ENCODE measurements at places on chromosomes 3 and 15.

- DNase-seq = no peak
Observed at GRCh38 chr3:40768046-40768445, 243.3 kb downstream of the ZNF621 start.

DNA sequence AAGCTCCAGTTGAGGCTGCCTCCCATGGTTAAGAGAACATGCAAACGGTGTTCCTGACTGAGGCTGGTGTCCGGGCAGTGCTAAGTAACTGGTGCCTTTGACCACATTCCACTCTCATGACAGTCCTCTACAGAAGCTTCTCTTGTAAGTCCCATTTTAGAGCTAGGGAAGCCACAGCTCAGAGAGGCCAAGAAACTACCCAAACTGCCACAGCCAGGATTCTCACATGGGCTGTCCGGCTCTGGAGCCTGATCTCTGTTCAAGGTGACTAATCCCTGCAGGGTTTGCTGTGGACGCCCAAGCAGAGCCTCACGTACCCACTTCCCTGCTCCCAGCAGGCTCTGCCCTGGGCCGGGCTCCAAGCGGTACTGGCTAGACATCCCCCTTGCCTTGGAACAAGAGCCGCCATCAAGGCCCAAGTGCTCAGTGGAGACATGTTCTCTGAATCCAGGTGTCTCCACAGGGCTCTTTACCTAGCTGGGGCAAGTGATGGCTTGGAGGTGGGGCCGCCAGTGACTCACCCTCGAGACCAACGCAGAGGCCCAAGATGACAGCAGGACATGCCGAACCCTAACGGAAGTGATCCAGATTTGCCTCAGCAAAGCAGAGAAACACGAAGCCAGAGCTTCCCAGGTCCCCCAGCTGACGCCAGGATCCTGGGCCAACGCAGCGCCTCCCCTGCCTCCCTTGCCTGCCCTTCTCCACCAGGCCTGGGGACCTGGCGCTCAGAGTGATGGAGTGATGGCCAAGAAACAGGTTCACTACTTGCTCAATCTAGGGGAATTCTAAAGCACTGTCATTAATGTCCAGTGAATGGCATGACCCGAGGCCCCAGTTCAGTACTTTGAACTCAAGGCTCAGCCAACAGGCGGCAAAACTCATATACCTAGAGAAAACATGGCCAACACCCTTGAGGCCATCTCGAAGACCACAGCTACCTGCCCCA, 24.4 kb downstream of the KLHL25 start:
- DNase-seq = no peak

GRCh38 chr15:38685686-38686339, 121.2 kb upstream of the RASGRP1 start:
- DNase-seq = no peak

DNA sequence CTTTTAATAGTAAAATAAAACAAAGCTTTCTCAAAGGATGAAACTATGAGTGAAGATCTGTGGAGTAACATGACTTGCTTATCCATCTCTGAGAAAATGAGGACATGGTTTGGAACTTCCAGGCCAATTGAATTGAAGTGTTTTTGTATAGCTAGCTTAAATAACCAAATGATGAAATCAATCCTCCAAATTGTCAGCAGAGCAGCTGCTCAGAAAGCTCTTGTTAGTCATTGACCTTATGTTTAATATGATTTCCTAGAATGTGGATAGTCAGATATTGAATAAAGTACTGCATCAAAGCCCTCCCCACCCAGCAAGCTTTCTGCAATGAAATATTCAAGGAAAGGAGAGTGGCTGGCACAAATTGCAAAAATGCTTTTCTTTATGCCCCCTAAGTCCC, 437.2 kb downstream of the MFSD1 start:
- DNase-seq = no peak

GRCh38 chr3:13549623-13550422, 898 bp downstream of the FBLN2 start:
- DNase-seq = no peak

DNA sequence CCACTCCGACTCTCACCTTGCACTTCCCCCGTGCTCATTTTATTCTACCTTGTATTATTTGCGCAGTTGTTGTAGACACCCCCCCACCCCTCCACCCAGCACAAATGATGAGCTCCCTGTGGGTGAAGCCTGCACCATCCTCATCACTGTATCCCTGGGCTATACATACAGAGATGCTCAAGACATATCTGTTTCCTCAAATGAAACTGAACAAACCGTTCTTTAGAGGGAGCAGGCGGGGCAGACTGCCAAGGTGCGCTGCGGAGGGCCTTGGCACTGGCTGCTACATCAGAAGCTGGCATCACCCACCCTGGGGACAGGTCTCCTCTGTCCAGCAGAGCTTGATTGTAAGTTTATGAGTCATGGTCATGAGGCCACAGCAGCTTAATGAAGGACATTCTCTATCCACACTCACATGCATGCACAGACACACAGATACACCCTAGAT, 29.0 kb downstream of the ADCY5 start:
- no peak for DNase-seq

- no peak for DNase-seq
Observed at GRCh38 chr3:139597947-139598346, 58.4 kb upstream of the RBP1 start.

GRCh38 chr15:68483165-68483564, 51.2 kb upstream of the ITGA11 start:
- no peak for DNase-seq

DNA sequence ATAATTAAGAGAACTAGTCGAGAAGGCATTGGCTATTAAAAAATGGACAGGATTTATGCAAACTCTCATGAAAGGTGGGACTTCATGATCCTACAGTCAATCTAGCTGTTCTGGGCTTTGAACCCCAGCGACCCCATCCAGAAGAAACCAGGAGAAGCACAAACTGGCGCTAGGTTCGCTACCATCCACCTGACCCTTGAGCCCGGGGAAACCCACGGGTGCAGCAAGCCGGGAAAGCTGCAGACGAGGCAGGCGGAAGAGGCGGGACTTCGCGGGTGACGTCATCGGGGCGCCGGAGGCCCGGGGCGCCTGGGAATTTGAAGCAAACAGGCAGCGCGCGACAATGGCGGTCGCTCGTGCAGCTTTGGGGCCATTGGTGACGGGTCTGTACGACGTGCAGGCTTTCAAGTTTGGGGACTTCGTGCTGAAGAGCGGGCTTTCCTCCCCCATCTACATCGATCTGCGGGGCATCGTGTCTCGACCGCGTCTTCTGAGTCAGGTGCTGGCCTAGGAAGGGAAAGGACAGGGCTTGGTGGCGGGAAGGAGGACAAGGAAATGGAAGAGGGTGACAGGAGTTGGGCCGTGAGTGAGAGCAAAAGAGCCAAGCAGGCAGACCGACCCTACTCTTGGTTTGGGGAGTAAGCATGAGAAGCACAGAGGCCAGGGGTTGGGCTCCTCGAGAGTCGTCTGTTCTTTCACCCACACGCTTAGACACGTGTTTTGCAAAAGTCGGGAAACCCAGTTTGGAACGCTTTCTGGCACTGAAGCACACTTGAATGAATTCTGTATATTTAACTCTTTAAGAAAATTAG, at the start of gene UMPS:
UMPS (plus strand) TSS at position 324 of the 812 bp plus-strand sequence; CDS start at position 344, 20 bp downstream.
- DNase-seq = no peak

DNA sequence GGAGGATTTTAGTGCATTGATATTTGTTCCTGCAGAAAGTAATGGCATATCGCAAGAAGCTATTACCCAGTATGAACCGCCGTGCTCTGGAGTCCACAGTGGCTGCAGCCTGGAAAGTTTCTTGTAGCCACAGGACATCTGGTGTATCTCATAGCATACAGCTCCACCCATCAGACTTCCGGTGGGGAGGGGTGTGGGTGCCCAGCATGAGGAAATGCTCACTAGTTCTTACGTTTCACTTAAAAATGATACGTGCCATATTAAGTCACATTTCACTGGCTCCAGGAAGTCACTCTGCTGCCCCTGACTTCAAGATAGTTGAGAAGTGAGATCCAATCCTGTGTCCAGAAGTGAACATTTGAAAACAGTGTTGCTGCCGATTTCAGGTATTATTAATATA, 990.4 kb downstream of the GBE1 start:
- DNase-seq = no peak

GRCh38 chr3:197027896-197028727, 1.5 kb downstream of the MELTF start:
- no peak for DNase-seq

DNA sequence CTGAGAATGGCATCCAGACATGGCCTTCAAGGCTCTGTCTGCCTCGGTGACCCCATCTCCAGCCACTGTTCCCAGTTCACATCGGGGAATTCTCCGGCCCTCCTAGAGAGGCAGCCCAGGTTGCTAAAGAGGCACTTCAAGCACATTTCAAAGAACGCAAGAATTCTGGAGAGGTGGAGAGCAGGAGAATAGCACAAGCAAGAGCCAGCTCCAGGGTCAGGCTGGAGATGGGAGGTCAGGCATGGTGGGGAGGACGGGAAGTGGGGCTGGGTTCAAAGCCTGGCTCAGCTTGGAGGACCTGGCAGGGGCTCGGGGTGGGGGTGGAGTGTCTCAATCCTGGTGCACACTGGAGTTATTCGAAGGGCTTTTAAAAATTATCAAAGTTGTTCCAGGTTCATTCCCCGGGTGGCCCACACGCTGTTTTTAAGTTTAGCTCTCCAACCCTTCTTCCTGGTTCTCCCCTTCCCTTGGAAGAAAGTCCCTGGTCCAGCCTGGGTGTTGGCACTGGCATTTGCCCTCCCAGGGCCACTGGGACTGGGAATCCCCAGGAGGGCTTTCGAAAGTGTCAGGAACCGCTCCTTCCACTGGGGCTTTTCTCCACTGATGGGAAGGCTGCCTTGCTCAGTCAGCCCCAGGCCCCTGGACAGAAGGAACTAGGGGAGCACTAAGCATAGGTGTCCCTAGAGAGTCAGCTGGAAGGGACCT, 35.8 kb downstream of the ZNF710 start:
- no peak for DNase-seq

GRCh38 chr3:193548406-193548805, 6.3 kb downstream of the ATP13A4 start:
- DNase-seq = no peak

All from cortex of kidney (tissue), 1 donor.